ENCODE measurements at places on chromosomes 3 and 15.

GRCh38 chr15:95327183-95327525 lies 1003.3 kb upstream of the NR2F2 start:
- no peak for DNase-seq

DNA sequence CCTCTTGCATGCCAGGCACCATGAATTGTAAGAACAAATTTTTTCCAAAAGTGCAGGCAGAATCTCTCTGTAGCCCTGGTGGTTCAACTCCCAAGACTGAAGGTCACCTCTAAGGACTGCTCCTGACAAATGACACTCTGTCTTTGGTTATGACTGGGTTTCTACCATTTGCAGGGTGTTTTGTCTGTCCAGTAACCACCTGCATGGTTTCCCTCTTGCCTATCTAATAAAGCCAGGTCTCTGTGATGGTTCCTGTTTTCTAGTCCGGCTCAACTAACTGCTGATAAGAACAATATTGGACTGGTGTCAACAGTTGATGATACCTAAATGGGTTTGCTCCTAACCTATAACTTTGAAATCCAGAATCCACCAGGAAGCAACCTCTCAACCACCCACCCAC lies 43.7 kb downstream of the ATP8B4 start:
- DNase-seq, result no peak

DNA sequence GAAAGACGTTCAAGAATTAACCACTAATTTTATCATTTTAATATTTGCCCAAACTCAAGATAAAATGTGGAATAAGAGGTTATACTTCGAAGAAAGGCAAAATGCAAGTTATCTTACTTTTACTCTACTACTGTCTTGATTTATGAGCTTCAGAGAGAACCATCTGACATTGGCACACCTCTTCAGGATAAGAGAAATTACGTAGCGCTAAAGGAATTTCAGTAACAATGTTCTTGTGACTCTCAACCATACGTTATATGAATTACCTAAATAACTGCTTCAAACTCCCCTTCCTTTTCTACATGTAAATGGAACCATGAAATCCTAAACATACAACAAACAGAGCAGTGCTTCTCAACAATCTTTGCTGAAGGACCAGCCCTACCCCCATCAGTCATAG lies 96.8 kb downstream of the ZNF385D start:
- DNase-seq, result peak; percentile 56

GRCh38 chr3:159910991-159911663 lies 77.5 kb upstream of the IL12A start:
- DNase-seq, result no peak

GRCh38 chr3:101638261-101638745 lies 38.6 kb downstream of the ZBTB11 start:
- no peak for DNase-seq

DNA sequence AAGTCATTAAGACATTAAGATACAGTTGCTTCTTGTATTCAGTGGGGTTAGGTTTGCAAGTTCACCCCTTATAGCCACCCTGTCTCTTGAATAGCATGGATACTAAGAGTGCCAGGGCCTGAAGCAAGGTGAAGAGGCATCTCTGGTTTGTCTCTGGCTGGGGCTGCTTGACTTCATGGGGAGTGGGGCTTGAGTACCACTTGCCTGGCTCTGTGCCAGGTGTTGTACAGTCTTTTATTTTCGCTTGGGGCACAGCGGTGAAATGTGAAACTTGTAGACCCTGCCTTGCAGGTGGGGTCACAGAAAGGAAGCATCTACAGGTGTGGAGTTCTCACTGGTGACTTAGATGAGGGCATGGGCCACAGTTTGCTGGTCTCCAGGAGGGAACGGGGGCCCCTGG lies 152.1 kb downstream of the PDE8A start:
- DNase-seq, result no peak

DNA sequence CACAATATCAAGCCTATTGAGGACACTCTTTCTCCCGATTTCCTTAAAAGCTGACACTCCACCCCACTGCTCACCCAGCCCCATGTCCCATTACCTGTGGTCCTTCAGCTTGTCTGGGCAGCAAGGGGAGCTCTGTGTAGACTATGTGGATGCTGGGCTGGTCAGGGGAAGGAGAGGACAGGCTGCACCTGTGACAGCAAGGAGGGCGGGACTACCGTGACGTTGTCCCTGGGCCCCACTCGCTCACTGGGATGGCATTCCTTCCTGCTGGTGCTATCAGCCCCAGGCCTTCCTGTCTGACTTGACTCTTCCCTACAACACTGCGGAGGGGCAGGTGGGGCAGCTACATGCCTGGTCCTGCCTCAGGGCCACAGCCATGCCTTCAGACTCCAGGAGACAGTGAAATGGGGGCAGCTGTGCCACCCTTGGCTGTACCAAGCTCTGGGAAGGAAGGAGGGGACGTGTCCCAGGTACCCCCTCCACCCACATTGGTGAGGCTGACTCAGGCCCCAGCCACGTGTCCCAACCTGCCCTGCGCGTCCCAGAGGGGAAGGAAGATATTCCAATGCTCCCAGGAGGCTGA lies at the start of gene TMEM40:
Gene TMEM40, minus strand, starts transcription at position 163 of the 583 bp plus-strand sequence. CDS start 9,427 bp downstream, outside the sequence.
- peak; percentile 75 for DNase-seq
